ENCODE measurements at places on chromosomes 6 and 20. TPM values are rescaled to one million over a fixed set of nuclear protein-coding genes. Genes with fewer than 3 reads are reported as not detected.
A peak's percentile ranks its signal among the peaks of the same experiment; 100 is the strongest.

KIFC1 gene
- 0.66 TPM for total RNA-seq

SCP2D1 gene
- not detected for total RNA-seq

STMND1 gene
- 0.26 TPM for total RNA-seq

GRCh38 chr6:132725947-132726607 is 12.2 kb upstream of the VNN1 start:
- no peak for DNase-seq

DNA sequence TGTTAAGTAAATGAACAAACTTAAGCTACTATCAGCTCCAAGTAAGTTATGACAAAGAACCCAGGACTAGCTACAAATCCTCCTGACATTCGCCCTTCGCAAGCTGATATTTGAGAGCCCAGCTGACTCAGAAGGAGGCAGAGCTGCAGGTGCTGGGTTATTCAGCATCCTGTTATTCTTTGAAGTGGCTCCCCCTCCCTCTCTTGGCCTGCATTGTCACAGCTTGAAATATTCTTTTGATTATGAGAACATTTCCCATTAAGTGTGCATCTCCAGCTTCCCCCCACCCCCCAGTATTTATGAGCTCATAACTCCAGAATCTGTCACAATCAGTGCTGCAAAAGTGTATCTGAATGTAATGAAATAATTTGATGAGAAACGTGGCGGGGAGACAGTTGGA is 78.8 kb upstream of the RALY start:
- DNase-seq, result no peak

GRCh38 chr20:57596998-57597939 is 23.0 kb downstream of the ZBP1 start:
- peak; percentile 81 for DNase-seq

- no peak for DNase-seq
Measured at GRCh38 chr6:45664707-45665106, 287.0 kb upstream of the SUPT3H start.

DNA sequence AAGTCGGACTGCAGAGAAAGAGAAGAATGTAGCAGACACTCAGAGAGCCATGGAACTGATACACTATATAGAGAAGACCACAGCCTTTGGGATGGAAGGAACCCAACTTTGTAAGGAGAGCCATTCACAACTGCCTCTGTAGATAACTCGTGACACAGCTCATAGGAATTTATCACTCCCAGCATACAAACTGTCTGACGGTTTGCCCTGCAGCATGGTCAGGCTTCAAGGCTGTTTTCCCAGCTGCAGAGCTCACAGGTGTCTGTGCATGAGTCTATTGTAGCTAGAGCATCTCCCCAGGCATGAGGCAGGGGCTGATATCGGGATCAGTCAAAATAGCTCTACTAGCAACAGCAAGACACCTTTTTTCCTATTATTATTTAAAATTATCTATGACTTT is 130.5 kb upstream of the DTNBP1 start:
- no peak for DNase-seq

DNA sequence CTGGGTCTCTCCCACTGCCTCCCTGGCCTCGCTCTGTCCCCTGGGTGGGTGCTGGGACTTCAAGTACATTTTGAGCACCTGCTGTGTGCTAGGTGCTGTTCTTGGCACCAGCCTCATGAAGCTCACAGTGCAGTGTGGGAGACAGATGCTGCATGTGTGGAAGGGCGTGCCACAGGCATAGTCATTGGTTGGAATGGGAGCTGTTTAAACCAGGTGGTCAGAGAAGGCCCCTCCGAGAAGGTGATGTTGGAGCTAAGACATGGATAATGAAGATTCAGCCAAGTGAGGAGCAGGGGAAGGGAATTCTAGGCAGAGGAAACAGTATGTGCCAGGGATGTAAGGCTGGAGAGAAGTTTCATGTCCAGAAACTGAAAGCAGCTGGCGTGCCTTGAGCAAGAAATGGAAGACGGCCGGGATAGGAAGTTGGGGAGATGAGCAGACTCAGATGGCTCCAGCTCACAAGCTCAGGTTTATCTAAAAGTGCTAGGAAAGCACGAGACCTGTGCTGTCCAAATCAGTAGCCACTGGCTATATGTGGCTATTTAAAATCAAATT is 9.9 kb downstream of the LPIN3 start:
- DNase-seq, result no peak

GRCh38 chr20:1462834-1463233 is 3.8 kb downstream of the NSFL1C start:
- DNase-seq, result no peak

- no peak for DNase-seq
Measured at GRCh38 chr20:44018942-44019637, 104.4 kb downstream of the TOX2 start.

DNA sequence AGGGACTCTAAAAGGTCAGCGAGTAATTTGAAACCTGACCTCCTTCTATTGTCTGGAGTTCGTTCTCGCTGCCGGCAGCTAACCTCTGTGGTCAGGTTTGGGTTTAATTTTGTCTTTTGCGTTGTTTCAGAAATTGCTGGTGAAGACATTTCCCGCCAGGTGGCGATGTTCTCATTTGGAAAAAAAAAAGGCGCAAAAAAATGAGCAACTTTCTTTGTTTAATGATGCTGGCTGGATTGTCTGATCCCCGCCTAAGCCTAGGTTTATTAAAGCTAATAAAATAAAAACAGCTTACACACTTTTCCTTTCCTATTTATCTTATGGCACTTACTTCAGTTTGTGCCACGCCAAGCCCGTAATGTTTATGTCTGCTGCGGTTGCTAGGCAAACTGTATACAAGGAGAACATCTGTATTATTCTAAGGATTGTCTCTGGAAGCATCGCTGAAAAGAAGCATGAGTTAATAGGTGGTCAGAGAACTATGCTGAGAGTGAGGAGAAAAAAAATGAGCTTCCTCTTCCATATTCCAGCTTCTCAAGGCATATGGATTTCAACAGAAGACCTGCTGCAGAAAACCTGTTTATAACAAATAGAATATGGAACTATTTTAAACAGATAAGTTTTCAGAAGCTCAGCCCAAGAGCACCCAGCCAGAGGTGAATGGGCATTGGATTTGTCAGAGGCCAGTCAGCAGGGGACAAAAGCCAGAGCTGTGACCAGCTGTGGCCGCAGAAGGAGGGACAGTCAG is 205.7 kb downstream of the DOK5 start:
- DNase-seq, result peak; percentile 37

GRCh38 chr6:7975764-7976146 is 65.2 kb upstream of the TXNDC5 start:
- peak; percentile 14 for DNase-seq

DNA sequence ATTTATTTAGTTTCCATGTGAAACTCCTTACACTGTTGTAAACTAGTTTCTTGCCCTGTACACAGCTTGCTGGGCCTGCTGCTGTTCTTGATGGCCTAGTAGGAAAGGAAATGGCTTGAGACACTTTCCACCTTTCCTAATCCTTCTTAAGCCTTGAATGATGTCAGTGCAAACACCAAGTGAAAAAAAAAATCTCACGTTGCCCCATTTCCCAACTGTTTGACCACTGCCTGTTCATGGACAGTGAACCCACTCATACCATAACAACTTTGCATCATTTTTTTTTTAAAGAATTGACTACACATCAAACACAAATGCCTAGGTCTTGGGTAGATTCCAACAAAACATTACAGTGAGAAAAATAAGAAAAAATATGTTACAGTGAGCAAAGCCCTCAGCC is 653.6 kb upstream of the FLRT3 start:
- no peak for DNase-seq

GRCh38 chr6:1312473-1313367 is 822 bp downstream of the FOXQ1 start:
- DNase-seq, result peak; percentile 37

GRCh38 chr20:36862857-36863668 is 12.9 kb upstream of the TLDC2 start:
- no peak for DNase-seq

SNPH gene
- 3.4 TPM for total RNA-seq

DNA sequence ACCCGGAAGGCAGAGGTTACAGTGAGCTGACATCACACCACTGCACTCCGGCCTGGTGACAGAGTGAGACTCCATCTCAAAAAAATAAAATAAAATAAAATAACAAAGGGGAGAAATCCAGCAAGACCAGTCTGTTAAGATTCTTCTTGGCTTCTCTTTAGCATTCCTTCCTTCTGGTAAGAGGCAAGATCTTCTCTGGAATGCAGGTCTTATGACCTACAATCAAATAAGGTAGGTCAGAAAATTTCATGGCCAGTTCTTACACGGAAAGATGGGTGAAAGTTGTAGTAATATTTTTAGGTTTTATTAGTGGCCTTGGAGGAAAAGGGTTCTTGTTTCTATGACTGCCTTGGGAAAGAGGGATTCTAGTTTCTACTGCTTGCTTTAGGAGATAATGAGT is 180.9 kb downstream of the FUT9 start:
- no peak for DNase-seq

EPPIN gene
- not detected for total RNA-seq

DNA sequence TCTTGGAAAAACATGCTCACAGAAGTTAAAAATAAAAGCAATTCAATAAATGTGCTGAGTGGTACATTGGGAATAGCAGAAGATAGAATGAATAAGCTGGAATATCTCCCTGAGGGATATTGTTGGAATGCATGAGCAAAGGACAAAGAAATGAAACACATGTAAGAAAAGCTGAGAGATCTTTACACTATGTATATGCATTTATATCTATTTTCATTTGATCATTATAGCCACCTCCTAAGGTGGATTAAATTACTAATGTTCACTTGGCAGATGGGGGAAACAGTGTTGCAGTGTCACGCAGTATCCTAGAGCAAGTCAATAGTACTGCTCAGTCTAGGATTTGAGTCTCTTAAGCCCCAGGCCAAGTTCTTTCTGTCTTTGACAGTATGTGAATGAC is 542.0 kb upstream of the MARCKS start:
- DNase-seq, result no peak

SYTL3 gene
- 1.8 TPM for total RNA-seq

GRCh38 chr20:39312676-39313075 is 350.5 kb downstream of the DHX35 start:
- DNase-seq, result no peak

IYD gene
- under 0.01 TPM for total RNA-seq

LRFN2 gene
- not detected for total RNA-seq

- DNase-seq, result no peak
Measured at GRCh38 chr6:81668615-81669047, 83.8 kb downstream of the TENT5A start.

DNA sequence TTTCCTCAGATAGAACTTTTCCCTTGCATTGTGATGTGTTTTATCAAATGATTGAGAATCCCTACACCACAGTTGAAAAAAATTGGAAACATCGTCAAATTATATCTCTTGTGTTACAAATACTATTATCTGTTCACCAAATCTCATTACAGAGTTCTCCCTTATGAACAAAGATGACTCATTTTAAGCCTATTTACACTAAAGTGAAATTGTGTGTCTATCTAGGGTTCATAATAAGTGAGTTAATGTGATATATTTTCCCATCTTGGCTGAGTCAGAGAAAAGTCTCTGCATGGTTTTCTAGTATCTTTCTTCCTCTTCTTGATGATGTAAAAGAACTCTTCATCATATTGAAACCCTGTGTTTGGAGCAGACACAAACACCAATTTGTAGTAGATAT is 1263.3 kb upstream of the EYS start:
- DNase-seq, result no peak

GRCh38 chr6:12111363-12111670 is 99.2 kb downstream of the HIVEP1 start:
- no peak for DNase-seq

DNA sequence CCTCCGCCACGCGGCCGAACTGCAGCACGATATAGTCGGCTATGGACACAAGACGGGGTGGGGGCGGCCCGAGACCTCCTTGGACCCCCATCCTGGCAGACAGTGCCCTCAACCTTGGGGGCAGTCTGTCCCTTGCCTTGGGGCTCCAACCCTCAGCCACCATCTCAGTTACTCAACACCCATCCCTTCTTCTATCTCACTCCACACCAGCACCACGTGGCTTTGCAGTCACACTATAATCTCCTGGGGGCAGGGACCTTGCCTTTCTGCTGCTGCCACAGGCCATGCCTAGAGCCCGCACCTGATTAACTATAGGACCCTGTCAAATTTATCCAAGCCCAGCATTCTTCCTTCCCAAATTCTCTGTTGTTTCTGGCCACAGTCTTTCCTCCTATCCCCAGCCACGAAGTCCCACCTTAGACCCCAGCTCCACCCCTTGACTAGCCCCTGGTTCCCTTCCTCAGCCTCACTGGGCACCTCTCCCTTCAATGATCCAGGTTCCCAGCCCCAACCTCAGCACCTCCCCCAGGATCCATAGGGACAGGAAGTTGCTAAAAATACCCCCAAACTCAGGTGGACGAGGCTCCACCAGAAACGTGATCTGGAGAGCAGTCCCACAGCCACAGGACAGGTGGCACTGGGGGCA is 1.7 kb upstream of the TEAD3 start:
- DNase-seq, result no peak

DNA sequence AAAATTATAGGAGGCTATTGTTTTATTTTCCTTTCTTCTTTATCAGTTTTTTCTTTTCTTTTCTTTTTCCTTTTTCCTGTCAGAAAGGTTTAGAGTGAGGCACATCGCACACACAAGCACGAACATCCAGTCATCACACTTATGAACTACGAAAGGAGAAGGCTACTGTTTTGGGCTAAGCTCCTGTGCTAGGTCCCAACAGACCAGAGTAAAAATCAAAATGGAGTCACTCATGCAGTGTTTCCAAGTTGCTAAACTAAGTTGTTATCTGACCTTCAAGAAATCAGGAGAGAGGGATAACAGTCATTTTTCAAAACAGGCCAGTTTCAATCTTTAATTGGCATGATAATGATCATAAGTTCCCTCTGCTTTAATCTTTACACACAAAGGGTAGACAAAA is 93.6 kb downstream of the CD24 start:
- DNase-seq, result no peak

DNA sequence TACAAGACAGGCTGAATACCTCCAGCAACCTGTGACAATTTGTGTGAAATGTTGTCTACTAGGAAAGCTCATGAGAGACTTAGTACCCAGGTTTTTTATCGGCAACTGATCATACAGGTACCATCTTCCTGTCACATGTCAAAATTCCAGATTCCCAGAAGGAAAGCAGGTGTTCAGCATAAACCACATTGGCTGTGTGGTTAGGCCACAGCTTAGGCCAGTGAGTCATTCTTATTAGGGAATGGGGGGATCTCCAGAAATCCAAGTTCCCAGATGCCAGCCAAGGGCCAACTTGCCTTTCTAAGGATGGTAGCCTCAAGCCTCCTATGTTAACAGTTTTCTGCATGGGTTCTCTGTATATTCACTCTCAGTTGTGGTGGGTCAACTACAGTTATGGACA is 65.9 kb downstream of the FAM184A start:
- DNase-seq, result no peak

GRCh38 chr6:38034274-38034914 is 214.9 kb downstream of the ZFAND3 start:
- DNase-seq, result no peak

COL19A1 gene
- 1.6 TPM for total RNA-seq

- peak; percentile 13 for DNase-seq
Measured at GRCh38 chr6:170048615-170049256, 242.1 kb downstream of the DLL1 start.

- DNase-seq, result no peak
Measured at GRCh38 chr6:39518221-39518620, 195.7 kb upstream of the KCNK16 start.

DNA sequence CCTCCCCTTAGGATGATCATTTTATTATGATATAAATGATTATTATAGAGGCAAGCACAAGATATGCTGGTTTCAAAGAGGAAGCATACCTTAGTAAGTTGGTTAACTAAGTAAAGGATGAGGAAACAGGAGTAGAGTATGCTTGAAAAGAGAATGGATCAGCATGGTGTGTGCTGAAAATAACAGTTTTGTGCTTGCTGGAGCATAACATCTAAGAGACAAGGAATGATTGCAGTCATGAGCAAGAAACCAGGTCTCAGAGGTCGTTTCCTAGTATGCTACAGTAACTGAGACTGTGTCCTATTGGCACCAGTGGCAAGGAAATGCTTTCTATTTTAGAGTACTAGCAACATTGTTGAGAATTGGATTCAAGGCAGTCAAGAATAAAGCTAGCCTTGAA is 34.1 kb downstream of the CDC40 start:
- no peak for DNase-seq

Measured in body of pancreas (tissue), 4 donors.